ENCODE measurements at places on chromosomes 3 and 15.

GRCh38 chr15:32119694-32120330, 89.5 kb downstream of the CHRNA7 start:
- no peak for DNase-seq

- DNase-seq: no peak
Measured at GRCh38 chr15:74398183-74398582, 30.7 kb upstream of the CYP11A1 start.

- DNase-seq: no peak
Measured at GRCh38 chr15:36130641-36131310, 448.6 kb upstream of the CDIN1 start.

GRCh38 chr3:111072031-111072921, 660 bp downstream of the NECTIN3 start:
- DNase-seq: no peak

DNA sequence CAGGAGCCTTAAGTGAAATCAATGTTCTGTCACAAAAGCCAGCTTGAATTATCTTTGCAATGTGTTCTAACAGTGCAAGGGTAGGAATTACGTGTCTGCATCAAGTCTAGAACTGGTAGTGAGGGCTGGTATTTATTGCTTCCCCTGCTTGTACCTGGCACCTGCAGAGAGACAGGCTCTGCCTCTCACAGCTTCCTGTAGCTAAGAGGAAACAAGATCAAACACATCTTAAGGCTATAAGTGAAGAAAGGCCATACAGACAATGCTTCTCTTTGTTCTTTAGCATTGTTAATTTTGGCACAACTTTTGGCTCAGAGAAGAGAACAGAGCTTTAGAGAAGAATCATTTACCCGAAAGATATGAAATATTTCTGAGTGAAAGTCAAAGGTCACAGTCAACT, 479.9 kb downstream of the GRM7 start:
- DNase-seq: no peak

- DNase-seq: no peak
Measured at GRCh38 chr3:125006291-125006731, 49.5 kb downstream of the HEG1 start.

DNA sequence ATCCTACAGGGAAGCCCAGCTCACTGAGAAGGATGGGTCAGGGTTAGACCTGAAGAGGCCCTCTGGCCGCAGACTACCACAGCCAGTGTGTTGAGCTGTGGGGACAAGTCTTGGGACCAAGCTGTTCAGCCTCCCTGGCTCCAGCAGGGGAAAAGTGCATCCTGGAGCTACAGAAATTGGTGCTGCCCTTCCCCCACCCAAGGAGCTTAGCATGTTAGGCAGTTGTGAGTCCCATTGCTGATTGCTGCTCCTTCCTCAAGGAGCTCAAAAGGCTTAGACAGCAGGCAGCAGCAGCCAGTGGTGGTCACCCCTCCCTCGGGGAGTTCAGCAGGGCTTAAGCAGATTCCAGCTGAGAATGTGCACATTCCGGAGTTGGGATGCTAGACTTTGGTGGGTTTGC, 165.6 kb downstream of the ATP8B4 start:
- no peak for DNase-seq

GRCh38 chr3:195717852-195718476, 2.8 kb upstream of the MUC20 start:
- no peak for DNase-seq

GRCh38 chr15:35547775-35548364, 1.9 kb upstream of the DPH6 start:
- DNase-seq: no peak

GRCh38 chr15:82854554-82854953, 45.1 kb downstream of the WHAMM start:
- no peak for DNase-seq

GRCh38 chr3:169754711-169755110, 10.1 kb downstream of the TERC start:
- DNase-seq: no peak

DNA sequence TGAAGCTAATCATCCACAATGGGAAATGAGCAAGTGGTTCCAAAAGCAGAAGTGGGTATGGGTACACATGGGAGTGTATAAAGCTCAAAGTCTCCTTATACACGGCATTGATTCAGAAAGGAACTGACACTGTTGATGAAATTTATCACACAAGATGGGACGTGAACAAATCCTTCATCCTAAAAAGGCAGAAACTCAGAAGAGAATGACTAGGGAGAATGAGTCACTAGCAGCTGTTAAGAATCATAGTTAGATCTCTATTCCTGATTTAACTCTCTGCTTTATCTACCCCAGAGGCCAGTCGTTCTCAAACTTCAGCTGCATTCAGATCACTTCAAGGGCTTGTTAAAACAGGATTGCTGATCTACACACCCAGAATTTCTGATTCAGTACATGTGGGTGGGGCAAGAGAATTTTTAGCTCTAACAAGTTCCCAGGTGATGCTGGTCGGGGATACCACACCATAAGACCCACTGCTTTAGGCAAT, 97.7 kb upstream of the PHLDB2 start:
- no peak for DNase-seq

DNA sequence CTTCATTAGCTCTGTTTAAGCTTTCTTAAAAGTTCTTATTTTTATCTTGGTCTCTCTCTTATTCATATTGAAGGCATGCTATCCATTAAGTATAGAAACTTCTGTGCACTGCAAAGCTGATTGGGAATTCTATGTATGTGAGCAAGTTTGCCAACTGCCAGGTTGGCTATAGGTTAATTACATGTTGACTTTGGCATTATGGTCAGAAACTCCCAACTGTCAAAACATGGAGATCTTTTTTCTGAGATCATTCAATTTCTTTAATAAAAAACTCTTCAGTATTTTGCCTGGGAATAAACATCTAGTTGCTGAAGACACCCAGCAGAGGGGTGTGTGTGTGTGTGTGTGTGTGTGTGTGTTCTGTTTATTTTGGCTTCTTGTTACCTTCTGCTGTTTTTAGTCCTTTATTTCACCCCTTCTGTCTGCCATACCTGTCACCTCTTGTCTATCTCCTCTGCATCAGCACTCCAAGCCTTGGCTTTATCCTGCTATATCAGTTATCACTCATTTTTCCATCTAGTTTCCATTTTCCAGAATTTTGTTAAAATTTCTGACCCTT, 1.3 kb upstream of the ARL14 start:
- DNase-seq: no peak

- no peak for DNase-seq
Measured at GRCh38 chr3:157582637-157582973, 79.4 kb upstream of the VEPH1 start.

DNA sequence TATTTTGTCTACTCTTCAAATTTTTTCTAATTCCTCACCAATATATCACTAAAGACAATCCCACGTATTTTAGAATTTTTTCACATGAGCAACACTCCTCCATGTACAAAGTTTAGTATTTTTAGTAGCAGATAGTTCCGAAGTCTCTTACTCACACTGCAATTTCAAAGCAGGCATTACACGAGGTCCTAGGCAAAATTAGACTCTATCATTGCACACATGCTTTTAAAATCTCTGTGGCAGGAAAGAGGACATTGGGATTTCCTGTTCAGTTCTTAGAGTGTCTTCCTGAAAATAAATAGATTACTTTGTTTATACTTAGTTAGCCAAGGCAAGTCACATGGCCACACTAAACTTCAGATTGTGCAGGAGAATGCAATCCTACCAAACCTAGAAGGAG, 847.7 kb downstream of the ROBO2 start:
- DNase-seq: peak; percentile 13

DNA sequence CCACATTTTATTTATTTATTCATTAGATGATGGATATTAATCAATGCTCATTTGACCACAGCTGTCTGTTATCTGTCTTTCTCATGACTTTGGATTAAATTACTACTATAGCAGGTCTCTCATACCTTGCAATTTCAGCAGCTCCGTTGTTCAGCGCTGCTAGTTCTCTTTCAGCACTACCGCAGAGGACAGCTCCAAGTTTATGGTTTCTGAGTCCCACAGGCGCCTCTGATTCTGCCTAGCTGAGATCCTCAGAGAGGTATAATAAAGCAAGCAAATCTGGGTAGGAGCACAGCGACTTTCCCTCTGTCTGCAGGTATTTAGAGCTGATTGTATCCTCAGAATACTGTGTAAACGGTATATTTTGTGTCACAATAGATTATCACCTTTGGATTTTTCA, 204.9 kb downstream of the CNTN4 start:
- no peak for DNase-seq

All from AG04450 (cell line).